ENCODE measurements at places on chromosomes 7 and 10. TPM values are rescaled to one million over a fixed set of nuclear protein-coding genes. Genes with fewer than 3 reads are reported as not detected.

DNA sequence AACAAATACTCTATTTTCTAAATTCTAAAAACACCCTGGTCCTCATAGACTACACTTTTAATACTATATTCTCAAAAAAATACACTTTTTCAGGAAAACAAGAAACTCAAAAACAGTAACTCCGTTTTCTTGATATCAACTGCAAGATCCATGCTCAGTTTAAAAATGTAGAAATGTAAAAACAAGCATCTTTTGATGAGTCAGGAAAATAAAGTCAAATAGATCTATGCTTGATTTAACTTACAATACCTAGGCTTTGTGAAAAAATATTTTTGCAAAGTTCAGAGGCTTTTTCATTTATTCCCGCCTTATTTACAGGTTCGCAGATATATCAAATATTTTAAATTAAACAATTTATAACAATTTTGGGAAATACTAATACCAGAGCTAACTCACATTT is 33.6 kb downstream of the POT1 start:
- no peak overlapping the region for H3K27ac ChIP-seq
- no peaks in the 10 kb centered on the region for H3K27me3 ChIP-seq
- no peak overlapping the region for H3K4me3 ChIP-seq
- H3K36me3 ChIP-seq = peaks cover 16% of the 10 kb centered on the region
- no peak for DNase-seq

DNA sequence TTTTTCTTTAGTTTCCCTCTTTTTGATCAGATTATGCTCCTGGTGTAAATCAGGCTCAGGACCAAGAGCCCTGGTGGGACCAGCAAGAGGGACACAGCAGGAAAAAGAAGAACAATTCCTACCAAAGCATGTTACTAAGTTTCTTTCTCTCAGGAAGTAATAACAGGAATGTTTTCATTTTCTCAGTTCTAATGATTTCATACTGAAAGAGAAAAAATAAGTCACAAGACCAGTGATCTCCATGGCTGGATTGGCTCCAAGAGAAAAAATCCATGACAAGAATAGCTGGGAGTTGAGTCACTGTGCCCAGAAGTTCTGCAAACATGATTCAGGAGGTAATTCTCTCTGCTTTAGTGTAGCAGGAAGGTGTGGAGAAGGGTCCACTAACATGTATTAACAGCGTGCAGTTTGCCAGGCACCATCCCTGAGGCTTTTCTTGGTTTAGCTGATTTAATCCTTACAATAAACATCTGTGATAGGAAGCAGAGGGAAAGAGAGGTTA is 23.8 kb upstream of the IFIT2 start:
- H3K36me3 ChIP-seq = no peaks in the 10 kb centered on the region
- H3K27ac ChIP-seq = peak overlapping the region; percentile 99
- DNase-seq = no peak
- H3K27me3 ChIP-seq = no peaks in the 10 kb centered on the region
- H3K4me1 ChIP-seq = peaks cover 90% of the 10 kb centered on the region

DNA sequence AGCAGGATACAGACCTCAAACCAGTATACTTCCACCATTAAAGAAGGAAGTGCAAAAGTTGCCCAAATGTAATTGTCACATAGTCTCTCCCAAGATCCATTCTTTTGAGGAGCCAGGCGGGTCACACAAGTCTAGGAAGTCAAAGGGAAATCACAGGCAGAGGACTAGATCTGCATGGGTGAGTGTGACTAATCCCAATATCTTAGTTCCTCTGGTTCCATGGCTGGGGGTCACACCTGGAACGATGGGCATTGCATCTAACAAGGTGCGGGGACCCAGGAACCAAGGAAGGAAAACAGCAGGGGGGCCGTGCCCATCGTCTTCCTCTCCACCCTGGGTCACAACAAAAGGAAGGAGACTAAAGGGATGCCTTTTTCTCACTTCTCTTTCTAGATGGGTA is 1138.8 kb downstream of the XPNPEP1 start:
- no peaks in the 10 kb centered on the region for H3K27me3 ChIP-seq
- DNase-seq = no peak
- H3K4me1 ChIP-seq = no peaks in the 10 kb centered on the region
- no peak overlapping the region for H3K4me3 ChIP-seq

GRCh38 chr10:89115876-89116627 is 91.1 kb downstream of the CH25H start:
- H3K27ac ChIP-seq = no peak overlapping the region
- peaks cover 8% of the 10 kb centered on the region for H3K4me1 ChIP-seq
- no peak overlapping the region for H3K4me3 ChIP-seq
- no peaks in the 10 kb centered on the region for H3K36me3 ChIP-seq
- no peak for DNase-seq

DNA sequence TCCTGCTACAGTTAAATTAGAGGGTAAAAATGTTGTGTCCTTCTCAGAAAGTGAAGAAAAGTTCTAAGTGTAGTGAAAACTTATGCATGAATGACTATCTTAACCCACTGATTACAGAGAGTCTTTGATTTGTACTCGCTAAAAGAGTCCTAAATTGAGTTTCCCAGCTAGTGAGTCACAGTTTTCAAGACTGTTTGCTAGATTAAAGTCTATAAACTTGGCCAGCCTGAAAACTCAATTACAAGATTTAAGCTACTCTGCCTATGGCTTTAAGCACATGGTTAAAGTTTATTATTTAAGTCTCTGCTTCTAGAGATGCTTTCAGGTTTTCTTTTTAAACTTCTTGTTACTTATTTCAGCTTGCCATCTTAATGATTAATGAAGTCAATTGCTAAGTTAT is 44.4 kb downstream of the MRPS24 start:
- no peak for DNase-seq
- no peak overlapping the region for H3K4me3 ChIP-seq
- H3K4me1 ChIP-seq = no peaks in the 10 kb centered on the region
- H3K27ac ChIP-seq = no peak overlapping the region
- peaks cover 2% of the 10 kb centered on the region for H3K36me3 ChIP-seq
- peaks cover 65% of the 10 kb centered on the region for H3K27me3 ChIP-seq

- H3K27ac ChIP-seq = no peak overlapping the region
- no peaks in the 10 kb centered on the region for H3K27me3 ChIP-seq
- no peak overlapping the region for H3K4me3 ChIP-seq
- H3K36me3 ChIP-seq = no peaks in the 10 kb centered on the region
- DNase-seq = no peak
- peaks cover 14% of the 10 kb centered on the region for H3K4me1 ChIP-seq
Measured at GRCh38 chr10:76297358-76297757, 865.9 kb downstream of the LRMDA start.

- H3K27me3 ChIP-seq = no peaks in the 10 kb centered on the region
- no peak overlapping the region for H3K4me3 ChIP-seq
- H3K36me3 ChIP-seq = peaks cover 6% of the 10 kb centered on the region
- H3K27ac ChIP-seq = peak overlapping the region; percentile 75
- DNase-seq = peak; percentile 80
Measured at GRCh38 chr7:2019711-2020511, 212.8 kb downstream of the MAD1L1 start.

DNA sequence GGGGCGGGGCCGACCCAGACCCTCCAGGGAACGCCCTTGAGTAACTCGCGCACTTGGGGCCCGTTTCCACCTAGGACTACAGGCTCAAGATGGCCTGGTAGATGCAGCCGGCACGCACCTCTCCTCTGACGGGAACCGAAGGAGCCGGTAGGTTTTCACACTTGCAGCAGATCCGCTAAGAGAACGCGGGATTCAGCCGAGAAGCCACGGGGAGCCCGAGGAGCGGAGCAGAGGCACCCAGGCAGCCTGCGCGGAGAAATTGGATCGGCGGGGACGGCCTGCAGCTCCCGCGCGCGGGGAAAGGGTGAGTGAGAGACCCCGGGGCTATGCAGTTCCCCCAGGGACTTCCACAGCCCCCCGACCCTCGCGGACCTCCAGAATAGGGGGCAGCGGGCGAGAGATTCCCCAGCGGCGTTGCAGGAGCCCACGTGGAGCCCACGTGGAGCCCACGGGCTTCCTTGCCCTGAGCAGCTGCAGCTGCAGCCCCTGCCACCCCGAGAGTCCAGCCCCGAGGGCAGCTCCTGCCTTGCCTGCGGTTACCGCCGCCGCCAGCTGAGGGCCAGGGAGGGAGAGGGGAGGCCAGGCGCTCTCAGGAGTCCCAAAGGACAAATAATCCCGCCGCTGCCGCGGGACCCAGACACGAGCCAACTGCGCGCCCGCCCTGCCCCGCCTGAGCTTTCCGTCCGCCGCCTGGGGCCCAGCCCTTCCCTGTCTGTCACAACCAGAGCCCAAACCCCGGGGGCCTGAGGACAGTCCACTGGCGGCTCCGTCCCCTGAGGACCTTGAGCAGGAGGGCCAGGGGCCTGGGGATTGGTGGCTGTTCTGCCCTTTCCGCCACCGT is 13.1 kb downstream of the IFT22 start:
- peaks cover 5% of the 10 kb centered on the region for H3K4me1 ChIP-seq
- peak overlapping the region; percentile 57 for H3K27ac ChIP-seq
- peaks cover 19% of the 10 kb centered on the region for H3K27me3 ChIP-seq
- no peak for DNase-seq
- H3K4me3 ChIP-seq = peak overlapping the region; percentile 74
- peaks cover 9% of the 10 kb centered on the region for H3K36me3 ChIP-seq

GRCh38 chr7:130823060-130823459 is 89.1 kb upstream of the KLF14 start:
- H3K27ac ChIP-seq = no peak overlapping the region
- no peaks in the 10 kb centered on the region for H3K27me3 ChIP-seq

- H3K27me3 ChIP-seq = no peaks in the 10 kb centered on the region
- H3K4me1 ChIP-seq = peaks cover 13% of the 10 kb centered on the region
- no peak for DNase-seq
- no peaks in the 10 kb centered on the region for H3K36me3 ChIP-seq
- H3K27ac ChIP-seq = no peak overlapping the region
- H3K4me3 ChIP-seq = no peak overlapping the region
Measured at GRCh38 chr7:116726713-116727431, 54.9 kb downstream of the MET start.

- peaks cover 7% of the 10 kb centered on the region for H3K4me1 ChIP-seq
- peak overlapping the region; percentile 68 for H3K4me3 ChIP-seq
- H3K36me3 ChIP-seq = no peaks in the 10 kb centered on the region
- H3K27ac ChIP-seq = no peak overlapping the region
Measured at GRCh38 chr10:60732198-60732806, 46.0 kb upstream of the CDK1 start.

DNA sequence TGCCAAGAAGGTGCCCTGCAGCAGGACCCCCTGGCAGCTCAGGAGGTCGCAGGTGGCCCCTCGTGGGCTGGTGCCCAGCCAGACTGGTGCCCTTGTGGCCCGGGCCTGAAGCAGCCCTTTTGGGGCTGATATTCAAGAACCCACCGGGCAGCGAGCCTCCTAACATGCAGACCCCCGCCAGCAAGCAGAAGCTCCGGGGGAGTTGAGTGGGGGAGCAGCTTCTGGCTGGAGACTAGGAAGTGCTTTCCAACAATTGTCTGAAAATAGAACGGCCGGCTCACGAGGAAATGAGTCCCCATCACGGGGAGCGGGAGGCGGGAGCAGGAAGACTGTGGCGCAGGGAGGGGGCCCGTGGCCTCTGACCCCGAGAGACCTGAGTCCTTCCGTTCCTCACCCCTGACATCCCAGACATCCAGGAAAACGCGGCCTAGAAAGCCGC is 9.5 kb upstream of the INTS1 start:
- DNase-seq = no peak
- no peaks in the 10 kb centered on the region for H3K27me3 ChIP-seq
- H3K27ac ChIP-seq = peak overlapping the region; percentile 98
- peaks cover 35% of the 10 kb centered on the region for H3K4me1 ChIP-seq
- H3K36me3 ChIP-seq = no peaks in the 10 kb centered on the region

DNA sequence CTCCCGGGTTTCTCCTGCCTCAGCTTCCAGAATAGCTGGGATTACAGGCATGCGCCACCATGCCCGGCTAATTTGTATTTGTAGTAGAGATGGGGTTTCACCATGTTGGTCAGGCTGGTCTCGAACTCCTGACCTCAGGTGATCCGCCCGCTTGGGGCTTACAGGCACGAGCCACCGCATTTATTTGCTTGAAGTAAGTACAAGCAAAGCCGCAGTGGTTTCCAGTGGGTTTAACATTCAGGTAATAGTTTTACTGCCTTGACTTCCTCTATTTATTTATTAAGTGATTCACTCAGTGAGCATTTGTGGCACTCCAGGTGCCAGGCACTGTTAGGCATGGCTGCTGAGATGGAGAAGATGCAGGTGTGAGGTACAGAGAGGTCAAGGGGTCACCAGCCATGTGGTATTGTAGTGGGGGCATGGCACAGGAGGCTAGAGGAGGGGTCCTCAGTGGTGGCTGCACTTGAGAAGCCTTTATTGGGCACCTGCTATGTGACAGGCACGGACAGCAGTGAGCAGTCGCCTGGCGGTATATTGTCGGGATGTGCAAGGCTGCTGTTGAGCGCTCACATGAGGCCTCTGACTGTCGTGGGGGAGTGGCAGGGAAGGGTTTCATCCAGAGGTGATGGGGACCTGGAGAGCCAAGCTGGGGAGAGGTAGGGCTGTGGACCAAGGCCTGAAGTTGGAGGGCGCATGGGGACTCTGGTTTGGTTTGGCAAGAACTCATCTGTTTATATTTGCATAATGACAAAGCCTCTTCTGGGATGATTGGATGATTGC is 54.9 kb downstream of the DOCK1 start:
- H3K4me3 ChIP-seq = no peak overlapping the region
- peaks cover 6% of the 10 kb centered on the region for H3K4me1 ChIP-seq
- H3K36me3 ChIP-seq = no peaks in the 10 kb centered on the region
- no peak overlapping the region for H3K27ac ChIP-seq

DNA sequence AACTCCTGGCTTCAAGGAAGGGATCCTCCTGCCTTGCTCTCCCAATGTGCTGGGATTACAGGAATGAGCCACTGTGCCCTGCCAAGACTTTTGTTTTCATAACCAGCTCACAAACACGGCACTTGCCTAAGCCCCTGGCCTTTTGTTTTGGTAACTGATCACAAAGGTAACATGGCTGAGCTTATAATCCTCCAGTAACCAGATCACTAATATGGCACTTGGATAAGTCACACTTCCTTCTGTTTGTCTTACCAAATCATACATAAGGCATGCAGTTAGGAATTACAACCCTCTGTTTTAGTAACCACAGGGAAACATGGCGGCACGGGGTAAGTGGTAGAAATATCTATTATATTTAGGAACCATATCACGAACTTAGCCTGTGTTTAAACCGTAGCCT is 577.1 kb downstream of the CALN1 start:
- no peak overlapping the region for H3K4me3 ChIP-seq
- no peak overlapping the region for H3K27ac ChIP-seq
- no peaks in the 10 kb centered on the region for H3K4me1 ChIP-seq
- H3K27me3 ChIP-seq = no peaks in the 10 kb centered on the region
- H3K36me3 ChIP-seq = no peaks in the 10 kb centered on the region

GRCh38 chr10:11081408-11081807 is 63.7 kb downstream of the CELF2 start:
- no peak for DNase-seq
- no peaks in the 10 kb centered on the region for H3K36me3 ChIP-seq
- no peaks in the 10 kb centered on the region for H3K27me3 ChIP-seq
- no peak overlapping the region for H3K4me3 ChIP-seq
- peaks cover 7% of the 10 kb centered on the region for H3K4me1 ChIP-seq

GRCh38 chr7:156635529-156636385 is 4.8 kb upstream of the RNF32 start:
- H3K36me3 ChIP-seq = peaks cover 2% of the 10 kb centered on the region
- no peak for DNase-seq
- peaks cover 22% of the 10 kb centered on the region for H3K4me1 ChIP-seq
- no peak overlapping the region for H3K4me3 ChIP-seq

SMKR1 gene
- total RNA-seq = not detected

TAF6 gene
- 58.5 TPM for total RNA-seq

LUC7L2 gene
- 95.7 TPM for total RNA-seq

MUC12 gene
- total RNA-seq = not detected

PPP1R9A gene
- total RNA-seq = 4.1 TPM

CWF19L1 gene
- total RNA-seq = 14.1 TPM

CPA5 gene
- not detected for total RNA-seq

FEZF1 gene
- not detected for total RNA-seq

ZNF804B gene
- not detected for total RNA-seq

DEPP1 gene
- total RNA-seq = 9.4 TPM

SPDYE2 gene
- total RNA-seq = not detected

Data from chondrocyte (in vitro differentiated cells).